ENCODE measurements at places on chromosomes 2 and 18.

DNA sequence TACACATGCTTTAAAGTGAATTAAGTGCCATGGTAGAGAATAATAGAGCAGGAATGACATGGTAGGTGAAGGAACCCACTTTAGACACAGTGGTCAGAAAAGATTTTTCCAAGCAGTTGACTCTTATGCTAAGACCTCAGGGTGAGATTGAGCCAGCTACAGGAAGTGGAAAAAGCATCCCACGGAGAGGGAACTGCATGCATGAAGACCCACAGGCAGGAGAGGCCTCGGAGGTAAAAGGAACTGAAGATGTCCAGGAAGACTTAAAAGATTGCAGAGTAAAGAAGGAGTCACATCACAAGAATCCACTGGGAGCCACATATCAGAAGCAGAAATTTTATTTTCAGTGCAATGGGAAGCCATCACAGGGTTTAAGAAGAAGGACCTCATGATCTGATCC is 499.2 kb upstream of the FAM98A start:
- no peak for DNase-seq

DNA sequence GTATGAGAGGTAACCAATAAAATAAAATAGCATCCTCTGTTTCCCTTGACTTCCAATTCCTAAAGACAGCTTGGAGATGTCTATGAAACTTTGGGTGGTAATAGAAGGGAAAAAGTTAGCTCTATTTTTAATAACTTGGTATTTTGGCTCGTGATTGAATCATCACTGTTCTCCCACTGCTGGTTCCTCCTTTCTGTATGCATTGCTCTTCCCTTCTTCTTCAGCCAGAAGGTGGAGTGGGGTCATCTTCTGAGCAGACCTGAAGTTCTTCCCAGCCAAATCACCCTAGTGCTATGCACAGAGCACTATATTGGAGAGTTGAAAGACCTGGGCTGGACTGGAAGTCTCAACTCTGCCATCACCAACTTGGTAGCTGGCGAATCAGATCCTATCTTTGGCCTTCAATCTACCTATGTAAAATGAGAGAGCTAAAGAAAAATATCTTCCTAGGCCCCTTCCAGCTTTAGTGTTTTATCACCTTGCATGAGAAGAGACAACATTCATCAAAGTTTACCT is 54.1 kb downstream of the CPO start:
- DNase-seq = no peak

DNA sequence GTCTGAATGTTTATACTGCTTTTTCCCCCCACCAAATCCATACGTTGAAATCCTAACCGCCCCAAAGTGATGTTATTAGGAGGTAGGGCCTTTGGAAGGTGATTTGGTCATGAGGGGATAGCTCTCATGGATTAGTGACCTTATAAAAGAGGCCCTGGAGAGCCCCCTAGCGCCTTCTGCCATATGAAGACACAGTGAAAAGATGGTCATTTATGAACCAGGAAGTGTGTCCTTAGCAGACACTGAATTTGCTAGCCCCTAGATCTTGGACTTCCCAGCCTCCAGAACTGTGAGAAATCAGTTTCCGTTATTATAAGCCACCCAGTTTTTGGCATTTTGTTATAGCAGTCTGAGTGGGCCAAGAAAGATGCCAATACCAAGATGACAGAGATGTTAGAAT is 7.2 kb upstream of the TSN start:
- DNase-seq = no peak

DNA sequence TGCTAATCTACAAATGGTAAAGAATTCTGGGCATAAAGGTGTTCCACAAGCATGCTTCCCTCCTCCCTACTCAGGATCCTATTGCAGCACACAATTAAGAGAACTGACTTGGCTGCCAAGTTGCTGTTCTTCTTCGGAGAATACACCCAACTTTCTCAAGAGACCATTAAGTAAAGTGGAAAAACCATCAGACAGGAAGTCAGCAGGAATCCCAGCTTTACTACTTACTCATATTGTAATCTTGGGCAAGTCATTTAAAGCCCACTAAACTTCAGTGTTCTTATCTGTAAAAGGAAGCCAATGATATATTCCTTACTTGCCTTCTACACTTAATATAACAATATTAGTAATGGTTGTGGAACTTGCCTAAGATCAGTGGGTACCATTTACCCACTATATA is 37.8 kb downstream of the PSTPIP2 start:
- no peak for DNase-seq

DNA sequence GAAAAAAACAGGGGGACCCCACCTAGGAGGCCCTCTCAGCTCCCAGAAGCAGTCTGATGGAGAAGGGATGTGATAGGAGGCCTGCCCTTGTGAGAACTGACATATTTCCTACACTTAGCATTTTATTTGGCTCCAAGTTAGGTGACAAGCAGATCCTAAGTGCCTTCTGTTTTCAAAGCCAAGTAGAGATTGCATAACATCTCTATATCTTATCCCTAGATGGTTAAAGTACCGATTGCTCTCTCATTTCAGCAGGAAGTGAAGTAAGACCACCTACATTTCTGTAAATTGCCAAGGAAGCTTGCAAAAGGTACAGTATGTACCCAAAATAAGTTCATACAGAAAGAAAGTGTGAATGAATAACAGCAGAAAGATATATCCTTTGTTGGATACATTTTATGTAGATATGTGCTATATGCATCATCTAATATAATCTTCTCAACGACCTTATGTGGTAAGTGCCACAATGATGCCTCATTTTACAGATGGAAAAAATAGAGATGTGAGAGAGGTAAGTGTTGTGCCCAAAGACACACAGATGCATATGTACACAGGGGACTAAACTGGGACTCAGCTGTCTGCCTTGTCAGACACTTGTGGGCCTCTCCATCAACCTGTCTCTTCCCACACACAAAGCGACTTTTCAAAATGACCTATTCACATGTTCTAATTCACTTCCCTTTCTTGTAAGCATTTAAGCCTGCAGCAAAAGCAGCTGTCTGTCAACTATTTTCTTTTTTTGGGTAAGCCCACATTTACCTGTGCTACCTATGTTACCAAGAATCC is 38.9 kb downstream of the DHRS9 start:
- no peak for DNase-seq

Measured in T-helper 1 cell (primary cell).